ENCODE measurements at places on chromosomes 7 and 10.

GRCh38 chr7:5423306-5423975 lies at the start of gene TNRC18:
Gene TNRC18, minus strand, starts transcription at chr7:5423834. Its CDS starts 2,588 bp downstream, at chr7:5421246.
- DNase-seq: peak; percentile 67

DNA sequence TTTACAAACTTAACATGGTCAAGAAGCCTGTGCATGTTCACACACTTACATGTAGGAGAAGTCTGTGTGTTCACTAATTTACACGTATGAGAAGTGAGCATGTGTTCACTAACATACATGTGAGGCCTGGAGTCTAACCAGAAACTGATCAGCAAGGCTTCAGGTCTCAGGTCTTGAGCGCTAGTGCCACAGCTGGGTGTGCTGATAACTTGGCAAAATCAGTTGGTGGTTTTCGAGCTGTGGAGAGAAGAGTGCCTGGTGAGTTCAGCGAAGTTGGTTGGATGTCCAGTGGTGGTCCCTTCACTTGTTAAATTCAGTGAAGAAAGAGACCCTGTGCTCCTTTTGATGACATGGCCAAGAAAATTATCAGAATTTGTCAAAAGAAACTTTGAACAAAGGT lies 98.7 kb downstream of the CELF2 start:
- no peak for DNase-seq

GRCh38 chr10:60654813-60655464 lies 123.3 kb upstream of the CDK1 start:
- DNase-seq: no peak

DNA sequence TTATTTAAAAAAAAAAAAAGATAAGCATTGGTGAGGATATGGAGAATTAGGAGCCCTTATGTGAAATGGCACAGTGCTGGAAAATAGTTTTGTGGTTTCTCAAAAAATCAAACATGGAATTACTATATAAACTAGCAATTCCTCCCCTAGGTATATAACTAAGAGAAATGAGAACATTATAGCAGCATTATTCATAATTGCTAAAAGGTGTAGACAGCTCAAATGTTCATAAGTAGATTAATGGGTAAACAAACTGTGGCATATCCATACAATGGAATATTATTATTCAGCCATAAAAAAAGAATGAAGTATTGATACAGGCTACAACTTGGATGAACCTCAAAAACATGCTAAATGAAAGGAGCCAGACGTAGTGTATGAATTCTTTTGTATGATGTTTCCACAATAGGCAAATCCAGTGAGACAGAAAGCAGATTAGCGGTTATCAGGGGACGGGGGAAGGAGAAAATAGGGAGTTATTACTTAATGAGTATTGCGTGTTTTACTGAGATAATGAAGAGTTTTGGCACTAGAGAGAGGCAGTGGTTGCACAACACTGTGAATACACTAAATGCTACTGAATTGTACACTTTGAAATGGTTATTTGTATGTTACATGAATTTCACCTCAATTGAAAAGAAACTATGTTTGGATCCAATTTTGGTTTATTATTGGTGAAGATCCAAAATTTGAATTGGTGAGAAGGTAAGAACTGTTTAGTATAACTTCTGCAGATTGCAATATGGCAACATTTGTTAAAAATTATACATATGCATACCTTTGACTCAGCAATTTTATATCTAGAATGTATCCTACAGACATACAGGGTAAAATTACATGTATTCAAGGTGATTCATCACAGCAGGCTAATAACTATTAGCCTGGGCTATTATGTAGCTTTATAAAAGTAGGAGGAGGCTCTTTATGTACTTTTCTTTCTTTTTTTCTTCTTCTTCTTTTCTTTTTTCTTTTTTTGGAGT lies 69.7 kb downstream of the VCL start:
- no peak for DNase-seq

DNA sequence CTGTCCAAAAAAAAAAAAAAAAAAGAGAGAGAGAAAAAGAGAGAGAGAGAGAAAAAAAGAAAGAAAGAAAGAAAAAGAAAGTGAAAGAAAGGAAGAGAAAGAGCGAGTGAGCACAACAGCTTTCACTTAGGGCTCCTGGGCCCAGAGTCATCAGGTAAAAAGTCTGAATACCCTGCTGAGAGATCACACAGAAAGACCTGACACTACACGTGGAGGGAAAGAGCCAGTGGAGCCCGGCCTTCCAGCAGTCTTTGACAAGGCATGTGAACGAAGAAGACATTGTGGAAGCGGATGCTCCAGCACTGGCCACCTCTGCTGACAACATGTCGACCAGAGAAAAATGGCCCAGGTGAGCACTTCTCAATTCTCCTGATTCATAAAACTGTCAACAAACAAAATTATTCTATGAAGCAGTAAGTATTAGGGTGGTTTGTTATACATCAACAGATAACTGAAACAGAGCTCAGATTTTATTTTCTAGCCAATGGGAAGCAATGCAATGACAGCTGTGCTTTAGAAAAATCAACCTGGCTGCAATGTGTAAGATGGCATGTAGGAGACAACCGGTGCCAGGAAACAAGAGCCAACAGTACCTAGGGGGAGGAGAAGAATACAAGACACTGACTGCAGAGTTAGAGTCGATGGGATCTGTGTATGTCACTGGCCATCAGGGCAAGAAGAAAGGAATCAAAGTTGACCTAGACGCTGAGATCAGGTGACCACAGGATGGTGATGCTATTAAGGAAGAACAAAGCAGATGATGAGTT lies 4.4 kb downstream of the RNF216 start:
- no peak for DNase-seq
